HT1080 (cell line): ENCODE measurements at places on chromosomes 13 and 19. TPM values are rescaled to one million over a fixed set of nuclear protein-coding genes. Genes with fewer than 3 reads are reported as not detected.

The KLK3 gene
- total RNA-seq = not detected in 2 replicates

The LRRC4B gene
- 0.03 and 0.08 TPM in 2 replicates for total RNA-seq

The PTGIR gene
- 1.7 and 1.8 TPM in 2 replicates for total RNA-seq

GRCh38 chr19:16591803-16592556, 19.8 kb upstream of the SLC35E1 start:
- DNase-seq = no peak

GRCh38 chr19:18393836-18394235, 3.6 kb downstream of the LRRC25 start:
- DNase-seq = no peak

GRCh38 chr19:38739440-38740256, 4.6 kb downstream of the CAPN12 start:
- DNase-seq = no peak

DNA sequence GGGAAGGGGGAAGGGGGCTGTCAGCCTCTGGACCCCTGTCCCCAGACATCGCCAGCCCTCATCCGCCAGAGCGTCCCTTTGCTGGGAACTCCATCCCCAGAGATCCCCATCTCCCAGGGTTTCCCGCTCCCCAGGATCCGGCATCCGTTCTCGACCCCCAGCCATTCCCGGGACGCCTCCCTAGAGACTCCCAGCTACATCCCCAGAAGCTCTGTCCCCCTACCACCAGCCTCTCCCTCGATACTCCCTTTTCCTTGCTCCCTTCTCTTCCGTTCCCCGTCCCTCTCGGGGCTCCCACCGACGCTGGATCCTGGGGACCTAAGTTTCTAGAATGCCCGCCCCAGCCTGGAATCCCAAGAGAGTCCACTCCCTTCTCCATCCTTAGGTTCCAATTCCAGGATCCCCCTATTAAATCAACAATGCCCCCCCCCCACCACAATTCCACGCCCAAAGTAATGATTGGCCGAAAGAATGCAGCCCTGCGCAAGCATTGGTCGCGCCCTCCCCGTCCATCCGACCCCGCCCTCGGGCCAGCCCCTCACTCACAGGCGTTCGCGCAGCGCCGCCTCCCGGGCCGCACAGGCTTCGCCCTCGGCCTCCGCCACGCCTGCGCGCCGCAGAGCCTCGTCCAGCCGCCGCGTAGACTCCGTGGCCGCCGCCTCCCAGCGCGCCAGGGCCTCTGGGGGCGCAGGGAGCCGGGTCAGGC, 3.2 kb downstream of the CCDC194 start:
- DNase-seq = peak; percentile 80

- DNase-seq = no peak
Observed at GRCh38 chr19:8132858-8133458, 16.4 kb downstream of the FBN3 start.

GRCh38 chr13:99992949-99993351, 11.4 kb downstream of the ZIC2 start:
- peak; percentile 82 for DNase-seq

DNA sequence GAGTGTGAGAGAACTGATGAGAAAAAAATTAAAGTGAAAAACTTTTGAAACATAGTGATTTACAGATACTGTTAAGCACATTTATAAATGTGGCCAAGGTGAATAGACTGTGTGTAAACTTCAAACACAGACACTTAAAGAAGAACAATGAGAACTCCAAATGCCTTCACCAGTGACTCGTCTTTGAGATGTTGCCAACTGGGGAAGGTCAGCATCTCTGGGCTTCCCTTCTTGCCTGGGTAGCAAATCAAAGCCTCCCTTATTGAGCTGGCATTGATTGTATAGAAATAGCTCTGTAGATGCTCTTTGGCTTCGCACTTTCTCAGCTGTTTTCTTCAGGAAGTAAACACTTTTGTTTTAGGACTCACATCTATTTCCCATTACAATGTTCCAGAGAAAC, 177.3 kb upstream of the SGCG start:
- DNase-seq = no peak

- DNase-seq = no peak
Observed at GRCh38 chr19:4728871-4729270, 5.2 kb upstream of the DPP9 start.

GRCh38 chr19:6743066-6743465, 3.6 kb downstream of the TRIP10 start:
- DNase-seq = no peak

GRCh38 chr13:24675806-24676570, 4.2 kb upstream of the ATP12A start:
- DNase-seq = no peak

DNA sequence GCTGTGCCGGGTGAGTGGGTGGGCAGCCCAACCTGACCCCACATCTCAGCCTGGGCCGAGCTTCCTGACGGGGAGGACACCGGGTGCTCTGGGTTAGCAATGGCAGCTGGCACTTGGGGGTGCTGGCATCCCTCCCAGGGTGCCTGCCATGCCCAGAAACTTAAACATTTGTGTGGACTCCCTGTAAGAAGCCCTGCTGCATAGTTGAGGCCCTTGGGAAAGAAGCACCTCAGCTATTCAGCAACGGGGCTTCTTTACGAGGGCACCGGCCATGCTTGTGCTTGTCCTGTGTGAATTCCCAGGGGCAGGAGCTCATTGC, 33.8 kb upstream of the MEDAG start:
- no peak for DNase-seq

DNA sequence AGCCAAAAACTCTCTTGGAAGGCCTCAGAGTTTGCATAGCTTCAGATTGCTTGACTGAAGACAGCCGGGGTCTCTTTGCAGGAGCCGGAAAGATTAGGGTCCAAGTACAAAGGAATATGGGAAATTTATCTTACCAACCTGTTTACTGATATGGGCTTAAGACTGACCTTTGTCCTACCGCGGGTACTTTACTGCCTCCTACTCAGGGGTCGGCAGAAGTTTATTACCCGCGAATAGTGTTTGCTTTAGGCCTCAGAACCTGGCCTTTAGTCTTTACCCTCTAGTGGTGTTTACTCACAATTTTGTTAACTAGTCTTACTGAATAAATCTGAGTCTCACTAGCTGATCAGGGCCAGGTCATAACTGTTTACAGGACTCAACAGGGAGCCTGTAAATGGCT, 765.4 kb upstream of the SPRY2 start:
- DNase-seq = no peak
